A549 treated with ZK216348 at 1 μM for 4 hours (cell line): ENCODE measurements at places on chromosomes 7 and 10. TPM values are rescaled to one million over a fixed set of nuclear protein-coding genes. Genes with fewer than 3 reads are reported as not detected.

The GPRIN2 gene
- 18.5 to 45.5 TPM (median 38.5 TPM) in 5 replicates for total RNA-seq

The ASB10 gene
- total RNA-seq = not detected in 5 replicates

The MYPN gene
- 2.3 to 3.8 TPM (median 2.7 TPM) in 5 replicates for total RNA-seq

The MPP7 gene
- 0.12 to 0.16 TPM (median 0.14 TPM) in 3 of 5 replicates, not detected in the others for total RNA-seq

The ENKUR gene
- total RNA-seq = 0.25 to 0.48 TPM (median 0.37 TPM) in 5 replicates

The PRPF18 gene
- total RNA-seq = 19.1 to 31.2 TPM (median 20.3 TPM) in 5 replicates

The LRMDA gene
- 3.1 to 5.6 TPM (median 4.5 TPM) in 5 replicates for total RNA-seq

The NUDT13 gene
- 2.4 to 4.2 TPM (median 2.7 TPM) in 5 replicates for total RNA-seq
